ENCODE measurements at places on chromosomes 1 and 21.

DNA sequence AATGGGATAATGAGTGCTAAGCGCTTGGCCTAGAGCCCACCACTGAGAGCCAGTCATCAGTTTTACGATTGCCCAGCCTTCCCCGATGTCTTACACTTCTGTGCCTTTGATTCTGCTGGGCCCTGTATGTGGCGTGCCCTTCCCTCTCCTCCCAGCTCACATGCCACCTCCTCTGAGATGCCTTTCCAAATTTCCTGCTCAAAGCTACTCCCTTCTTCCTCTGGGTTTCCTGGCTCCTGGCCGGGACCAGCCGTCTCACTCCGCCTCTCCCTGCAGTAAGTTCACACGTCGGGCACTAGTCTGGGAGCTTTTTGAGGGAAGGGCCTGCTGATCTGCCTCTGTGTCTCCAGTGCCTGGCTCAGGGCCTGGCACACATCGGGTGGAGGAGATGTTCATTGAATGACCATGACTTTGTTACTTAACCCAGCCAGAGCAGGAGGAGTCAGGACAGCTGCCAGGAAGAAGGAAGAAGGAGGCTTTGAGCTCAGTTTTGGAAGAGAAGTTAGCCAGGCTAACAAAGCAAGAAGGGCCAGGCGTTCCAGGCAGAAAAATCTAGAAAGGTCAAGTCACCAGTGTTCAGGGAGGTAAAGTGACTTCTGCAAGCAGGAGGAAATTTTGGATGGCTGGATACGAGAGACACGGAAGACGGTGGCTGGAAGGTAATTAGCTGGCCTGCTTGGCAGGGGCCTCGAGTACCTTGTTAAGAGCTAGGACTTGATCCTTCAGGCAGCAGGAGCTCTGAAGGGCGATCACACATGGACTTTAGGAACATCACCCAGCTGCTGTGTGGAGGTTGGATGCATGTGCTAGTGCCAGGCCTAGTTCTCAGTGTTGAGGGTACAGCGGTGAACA, 63.6 kb downstream of the EPHB2 start:
- DNase-seq, result no peak

DNA sequence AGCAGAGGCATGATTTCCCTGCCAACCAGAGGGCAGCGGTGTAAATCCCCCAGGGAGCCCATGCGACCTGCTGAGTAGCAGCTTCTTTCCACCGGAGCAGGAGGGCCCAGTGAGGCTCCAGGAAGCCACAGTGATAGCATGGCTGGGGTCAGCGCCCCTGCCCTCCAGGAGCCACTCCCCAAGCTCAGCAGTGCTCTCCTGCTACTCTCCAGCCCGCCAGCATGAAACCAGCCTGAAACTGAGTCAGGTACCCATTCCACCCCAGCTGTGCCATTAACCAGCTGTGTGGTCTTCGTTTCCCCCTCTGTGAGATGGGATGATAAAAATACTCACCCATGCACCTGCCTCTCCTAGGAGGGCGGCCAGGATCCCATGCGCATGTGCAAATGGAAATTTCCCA, 123.8 kb upstream of the TMEM51 start:
- DNase-seq, result no peak

- DNase-seq, result no peak
These were observed 2.9 kb downstream of the IGSF8 start for GRCh38 chr1:160095382-160096105.

- no peak for DNase-seq
These were observed 213.4 kb downstream of the DISC1 start for GRCh38 chr1:231839999-231840398.

DNA sequence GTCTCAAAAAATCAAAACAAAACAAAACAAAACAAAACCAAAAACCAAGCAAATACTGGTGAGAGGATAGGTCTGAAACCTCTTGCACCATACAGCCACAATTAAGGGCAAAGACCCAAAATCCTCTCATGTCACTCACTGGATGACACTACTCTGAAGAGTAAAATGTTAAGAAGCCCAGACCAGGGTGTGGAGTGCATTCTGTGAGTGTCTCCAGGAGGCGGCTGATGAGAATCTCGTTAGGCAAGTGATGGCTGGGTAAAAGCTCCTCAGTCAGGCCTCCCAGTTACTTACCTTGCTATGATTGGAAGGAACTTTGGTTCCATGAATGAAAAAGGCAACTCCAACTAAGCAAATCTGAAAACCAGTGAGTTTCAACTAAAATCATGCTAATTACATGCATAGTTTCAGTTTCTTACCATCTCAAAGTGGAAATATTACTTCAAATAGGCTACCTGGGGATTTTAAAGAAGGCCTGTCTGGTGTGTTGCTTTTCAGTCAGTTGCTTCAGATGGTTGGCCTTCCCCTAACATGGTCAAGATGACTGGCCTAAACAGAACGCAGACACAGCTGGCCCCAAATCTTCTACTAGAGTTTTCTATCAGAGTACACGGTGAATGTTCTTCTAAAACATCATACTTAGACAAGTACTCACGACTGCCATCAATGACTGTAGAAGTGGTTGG, 95.1 kb downstream of the KIAA0319L start:
- no peak for DNase-seq

DNA sequence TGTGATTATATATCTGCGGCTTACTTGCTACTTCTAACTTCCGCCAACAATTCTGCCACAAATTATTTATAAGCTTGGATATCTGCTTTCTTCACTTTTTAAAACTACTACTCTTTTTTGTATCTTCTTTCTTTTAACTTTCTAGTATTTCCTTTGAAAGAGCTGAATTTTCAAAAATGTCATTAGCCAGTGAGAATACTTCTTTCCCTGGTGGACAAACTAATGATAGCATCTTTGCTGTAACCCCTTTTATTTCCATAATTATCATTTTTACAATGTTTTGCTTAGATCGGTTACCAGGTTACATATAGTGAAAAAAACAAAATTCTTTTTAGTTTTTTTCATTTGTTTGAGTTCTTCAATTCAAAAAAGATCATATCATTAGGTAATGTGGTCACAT, 355.9 kb upstream of the ADGRL4 start:
- DNase-seq, result no peak

GRCh38 chr1:180265871-180266270, 35.8 kb downstream of the LHX4 start:
- DNase-seq, result no peak

- no peak for DNase-seq
These were observed 84.7 kb downstream of the PHTF1 start for GRCh38 chr1:113674591-113674990.

DNA sequence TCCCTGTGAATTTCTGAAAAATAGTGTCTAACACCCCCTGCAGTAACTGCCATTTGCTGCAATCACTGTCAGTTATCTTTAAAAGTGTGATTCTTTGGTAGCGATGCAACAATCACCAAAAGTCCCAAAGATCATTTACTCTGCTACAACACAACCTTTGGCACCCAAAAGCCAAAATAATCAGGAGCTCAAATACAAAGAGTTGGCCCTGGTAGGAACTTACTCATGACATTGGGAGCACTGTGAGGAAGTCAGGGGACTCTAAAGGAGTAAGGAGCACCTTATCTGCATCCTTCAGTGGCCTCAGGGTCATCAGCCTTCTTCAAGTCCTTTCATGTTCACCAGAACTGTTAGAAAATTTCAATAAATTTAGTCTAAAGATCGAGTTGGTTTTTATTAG, 54.6 kb downstream of the SLC16A1 start:
- no peak for DNase-seq

DNA sequence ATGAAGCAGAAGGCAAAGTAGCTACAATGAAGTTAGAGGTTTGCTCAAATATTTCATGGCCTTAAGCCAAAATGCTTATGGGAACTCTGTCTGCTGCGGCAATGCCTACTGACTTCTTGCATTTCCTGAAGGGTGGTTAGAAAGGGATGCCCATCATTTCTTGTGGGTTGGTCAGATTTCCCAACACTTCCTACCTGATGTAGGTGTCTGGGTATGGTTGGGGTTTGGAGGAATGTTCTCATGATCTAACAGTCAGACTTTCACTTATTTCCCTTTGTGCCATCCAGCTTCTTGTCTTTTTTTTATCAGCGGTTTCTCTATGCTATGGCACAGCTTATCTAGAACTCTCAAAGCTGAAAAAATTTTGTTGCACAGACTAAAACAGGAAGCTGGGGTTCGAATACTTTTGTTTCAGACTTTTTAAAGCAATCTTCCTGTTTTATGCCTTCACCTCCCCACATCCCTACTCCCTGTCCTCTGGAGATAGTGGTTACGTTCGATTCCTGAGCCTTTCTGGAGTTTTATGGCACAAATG, 307.7 kb downstream of the USP25 start:
- no peak for DNase-seq

GRCh38 chr1:73516451-73516850, 681.5 kb downstream of the LRRIQ3 start:
- DNase-seq, result no peak

GRCh38 chr1:109198043-109198695, 15.5 kb upstream of the SARS1 start:
- DNase-seq, result no peak

All from left renal pelvis (tissue), 4 donors.